Lower leg skin (tissue), 4 donors: ENCODE measurements at places on chromosomes 16 and 17.
A peak's percentile ranks its signal among the peaks of the same experiment; 100 is the strongest.

GRCh38 chr16:80585764-80586163, 45.0 kb downstream of the DYNLRB2 start:
- no peak for DNase-seq

GRCh38 chr17:28715217-28715616, 2.5 kb downstream of the RAB34 start:
- DNase-seq, result no peak

DNA sequence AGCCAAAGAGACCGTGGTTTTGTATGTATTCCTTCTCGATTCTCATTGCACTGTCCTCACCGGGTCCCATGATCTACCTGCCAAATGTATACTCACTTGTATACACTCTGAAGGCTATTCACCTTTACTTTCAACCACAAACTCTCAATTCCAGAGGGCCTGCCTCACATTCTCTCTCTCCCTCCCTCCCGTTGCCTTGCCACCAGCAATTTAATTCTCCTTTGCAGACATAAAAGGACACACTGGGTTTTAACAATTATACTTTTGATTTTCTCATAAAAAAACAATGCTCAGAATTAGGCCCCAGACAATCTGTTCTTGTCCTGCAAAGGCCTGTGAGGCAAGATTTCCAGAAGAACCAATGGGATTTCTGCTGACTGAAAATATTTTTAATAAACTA, 265.1 kb upstream of the PSMD7 start:
- no peak for DNase-seq

- no peak for DNase-seq
Measured at GRCh38 chr17:81519284-81520020, 6.9 kb upstream of the ACTG1 start.

DNA sequence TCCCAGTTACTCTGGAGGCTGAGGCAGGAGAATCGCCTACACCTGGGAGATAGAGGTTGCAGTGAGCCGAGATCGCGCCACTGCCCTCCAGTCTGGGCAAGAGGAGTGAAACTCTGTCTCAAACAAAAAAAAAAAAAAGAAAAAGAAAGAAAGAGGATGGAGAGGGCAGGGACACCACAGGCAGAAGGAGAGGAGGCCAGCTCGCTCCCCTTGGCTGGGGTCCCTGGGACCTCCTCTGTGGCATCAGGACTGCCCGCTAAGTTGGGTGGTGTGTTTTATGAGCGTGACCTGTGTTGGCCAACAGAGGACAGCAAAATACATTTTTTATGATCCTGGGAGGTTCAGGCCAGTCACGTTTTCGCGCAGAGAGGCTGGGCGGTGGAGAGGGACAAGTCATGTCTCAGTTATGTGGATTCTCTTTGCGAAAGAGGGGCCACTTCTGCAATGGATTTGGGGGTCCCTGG, 229.6 kb downstream of the MRTFB start:
- DNase-seq, result peak; percentile 81

- DNase-seq, result no peak
Measured at GRCh38 chr16:974611-975261, 4.0 kb upstream of the LMF1 start.

DNA sequence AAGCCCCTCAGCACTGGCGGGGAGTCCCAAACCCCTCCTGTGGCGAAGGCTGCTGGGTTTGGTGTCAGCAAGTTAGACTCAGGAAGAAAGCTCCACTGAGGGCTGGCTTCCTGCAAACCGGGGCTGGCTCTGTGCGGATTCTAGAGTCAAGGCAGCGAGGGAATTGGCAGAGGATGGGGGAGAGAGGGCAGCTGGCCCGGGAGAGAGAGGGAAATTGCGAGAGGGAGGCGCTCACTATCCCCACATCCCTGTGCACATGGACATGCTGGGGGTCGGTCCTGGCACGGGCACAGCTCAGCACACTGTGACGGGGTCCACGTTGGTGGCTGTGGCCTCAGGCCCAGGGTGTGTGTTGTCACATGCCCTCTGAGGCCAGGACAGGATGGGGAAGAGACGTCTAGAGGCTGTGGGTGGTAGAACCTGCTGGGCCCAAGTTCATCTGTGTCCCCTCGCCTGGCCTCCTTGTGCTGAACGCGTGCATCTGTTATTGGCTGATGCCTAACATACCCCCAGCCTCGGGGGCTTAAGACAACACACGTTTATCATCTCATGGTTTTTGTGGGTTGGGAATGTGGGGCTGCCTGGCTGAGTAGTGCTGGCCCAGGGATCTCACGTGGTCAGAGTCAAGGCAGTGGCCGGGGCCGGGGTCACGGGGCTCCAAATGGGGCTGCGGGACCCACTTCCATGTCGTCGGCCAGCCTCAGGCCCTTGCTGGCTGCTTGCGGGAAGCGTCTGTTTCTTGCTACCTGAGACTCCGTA, 16.7 kb upstream of the JPH3 start:
- no peak for DNase-seq

GRCh38 chr16:67396159-67397035, 3.1 kb upstream of the TPPP3 start:
- peak; percentile 85 for DNase-seq

GRCh38 chr17:37358098-37358829, 17.5 kb upstream of the C17orf78 start:
- peak; percentile 16 for DNase-seq

DNA sequence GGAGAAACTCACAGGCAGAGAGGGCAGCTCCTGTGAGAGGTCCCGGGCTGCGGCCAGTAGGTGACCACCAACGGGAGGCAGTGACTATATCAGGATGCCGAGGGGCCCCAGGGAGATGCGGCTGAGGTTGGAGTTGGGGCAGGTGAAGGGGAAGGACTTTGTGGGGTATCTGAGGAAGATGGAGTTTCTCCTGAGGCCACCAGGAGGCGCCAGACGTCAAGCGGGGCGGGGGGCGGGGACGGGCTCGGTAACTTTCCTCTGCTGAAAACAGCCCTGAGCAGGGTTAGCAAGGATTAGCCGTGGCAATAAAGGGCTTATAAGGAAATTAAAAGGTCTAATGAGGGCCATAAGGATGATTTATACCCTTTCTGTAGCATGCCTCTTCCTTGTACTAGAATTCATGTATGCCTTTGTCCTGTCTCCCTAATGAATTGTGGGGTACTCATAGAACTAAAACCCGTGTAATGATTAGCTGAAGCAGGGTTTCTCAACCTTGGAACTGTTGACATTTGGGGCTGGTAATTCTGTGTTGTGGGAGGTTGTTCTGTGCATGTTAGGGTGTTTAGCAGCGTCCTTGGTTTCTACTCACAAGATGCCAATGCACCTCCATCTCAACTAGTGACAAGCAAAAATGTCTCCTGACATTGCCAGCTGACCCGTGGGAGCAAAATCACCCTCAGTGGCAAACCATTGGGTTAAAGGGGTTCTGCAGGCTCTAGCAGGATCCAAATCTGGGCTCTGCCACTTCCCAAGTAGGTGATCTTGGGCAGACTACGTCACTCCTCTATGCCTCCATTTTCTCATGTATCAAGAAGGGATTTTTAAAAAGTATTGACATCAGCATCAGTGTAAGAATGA, 74.8 kb upstream of the GRIN2A start:
- DNase-seq, result no peak

DNA sequence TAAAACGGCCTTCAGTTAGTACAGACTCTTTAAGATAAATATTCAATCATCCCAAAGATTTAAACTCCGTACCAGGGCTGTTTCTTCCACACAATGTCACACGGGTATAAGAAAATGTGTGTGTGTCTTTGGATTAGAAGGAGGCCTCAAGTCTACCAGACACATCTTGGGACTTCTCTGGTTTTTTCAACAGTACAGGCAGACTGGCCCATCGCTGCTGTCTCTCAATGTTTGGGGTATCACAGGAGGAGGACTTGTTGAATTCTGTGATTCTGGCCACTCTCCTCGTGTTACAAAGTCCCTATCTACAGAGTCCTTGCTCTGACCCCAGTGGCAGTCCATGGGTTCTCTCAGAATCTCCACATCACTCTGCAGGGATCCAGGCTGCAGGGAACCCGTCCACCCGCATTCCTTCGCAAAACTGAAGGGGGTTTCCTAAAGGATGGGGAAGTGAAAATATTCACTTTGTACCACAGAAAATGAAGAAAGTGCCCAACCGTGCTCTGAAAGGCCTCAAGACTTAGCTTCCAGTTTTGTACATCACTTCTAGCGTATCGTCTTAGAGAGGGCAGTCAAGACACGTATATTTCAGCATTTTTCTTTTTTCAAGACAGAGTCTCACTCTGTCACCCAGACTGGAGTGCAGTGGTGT, 373.2 kb downstream of the NPIPA8 start:
- DNase-seq, result no peak

- no peak for DNase-seq
Measured at GRCh38 chr16:65828296-65828695, 538.2 kb upstream of the CDH5 start.

DNA sequence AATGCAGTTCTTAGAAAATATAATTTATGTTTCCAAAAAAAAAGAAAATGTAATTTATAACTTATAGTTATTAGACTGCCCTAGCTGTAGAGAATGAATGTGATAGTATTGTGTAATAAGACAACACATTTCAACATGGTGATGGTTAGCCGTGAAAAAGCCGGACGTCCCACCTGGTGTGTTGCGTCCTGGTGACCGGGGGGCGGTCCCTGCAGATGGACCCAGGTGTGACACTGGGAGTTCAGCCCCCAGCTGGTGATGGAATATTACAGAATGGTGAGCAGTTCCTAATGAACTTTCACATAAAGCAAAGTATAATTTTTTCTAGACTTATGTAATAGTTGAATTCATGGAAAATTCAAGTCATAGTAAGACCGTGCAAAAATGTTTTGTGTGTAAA, 132.8 kb downstream of the LAT start:
- DNase-seq, result no peak

GRCh38 chr16:1613728-1614455, 1.7 kb downstream of the CRAMP1 start:
- no peak for DNase-seq

GRCh38 chr17:36535669-36536081, 888 bp downstream of the PIGW start:
- no peak for DNase-seq

GRCh38 chr17:68383120-68383442, 74.2 kb downstream of the WIPI1 start:
- DNase-seq, result no peak

DNA sequence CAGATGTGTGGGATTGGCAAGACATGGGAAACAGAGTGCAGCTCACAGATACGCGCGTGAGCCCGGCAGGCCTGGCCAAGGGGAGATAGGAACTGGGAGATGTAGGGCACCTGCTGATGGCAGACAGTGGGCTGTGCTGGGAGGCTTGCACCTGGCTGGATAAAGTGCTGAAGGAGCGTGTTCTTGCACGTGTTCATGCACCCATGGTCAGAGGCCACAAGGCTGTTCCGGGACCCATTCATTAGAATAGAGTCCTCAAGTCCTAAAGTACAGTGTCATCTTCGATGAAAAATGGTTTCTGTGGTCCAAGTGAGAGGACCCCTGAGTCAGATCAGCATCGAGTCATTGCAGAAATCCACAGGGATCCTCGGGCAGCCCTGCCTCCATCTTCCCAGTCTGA, 236.4 kb downstream of the CCDC182 start:
- no peak for DNase-seq

DNA sequence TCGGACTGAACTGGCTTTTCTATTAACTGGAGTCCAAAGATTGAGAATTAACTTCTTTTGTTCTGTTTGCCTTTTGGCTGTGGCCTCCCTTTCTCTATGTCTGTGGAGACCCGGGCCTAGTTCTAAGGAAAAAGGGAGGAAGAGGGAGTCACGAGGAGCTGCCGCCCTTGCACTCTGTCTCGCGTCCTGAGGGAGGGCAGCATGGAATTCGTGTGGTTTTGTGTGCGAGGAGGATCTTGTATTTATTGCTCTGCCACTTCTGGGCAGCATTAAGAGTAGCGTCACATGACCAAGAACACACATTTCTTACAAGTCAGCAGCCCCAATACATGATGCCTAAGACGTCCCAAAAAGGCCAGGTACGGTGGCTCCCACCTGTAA, 23.6 kb downstream of the METTL22 start:
- DNase-seq, result no peak

- DNase-seq, result no peak
Measured at GRCh38 chr17:80222376-80223141, 2.3 kb downstream of the SLC26A11 start.

DNA sequence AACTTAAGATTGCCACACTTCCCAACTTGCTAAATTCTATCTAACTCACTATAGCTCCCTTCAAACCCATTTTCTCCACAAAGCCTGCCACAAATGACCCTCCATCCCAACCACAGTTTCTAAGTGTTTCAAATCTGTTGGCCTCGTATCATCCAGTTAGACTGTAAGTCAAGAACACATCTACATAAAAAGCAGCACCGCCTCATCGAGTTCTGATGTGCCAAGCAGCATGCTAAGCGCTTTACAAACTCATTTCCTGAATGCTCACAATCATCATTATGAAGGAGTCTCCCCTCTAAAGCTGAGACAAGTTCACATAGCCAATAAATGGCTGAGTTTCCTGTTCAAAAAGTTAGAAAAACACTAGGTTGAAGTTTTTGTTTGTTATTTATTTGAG, 9.2 kb upstream of the ANKFY1 start:
- DNase-seq, result no peak

- DNase-seq, result no peak
Measured at GRCh38 chr16:55647798-55648197, 8.0 kb upstream of the SLC6A2 start.

DNA sequence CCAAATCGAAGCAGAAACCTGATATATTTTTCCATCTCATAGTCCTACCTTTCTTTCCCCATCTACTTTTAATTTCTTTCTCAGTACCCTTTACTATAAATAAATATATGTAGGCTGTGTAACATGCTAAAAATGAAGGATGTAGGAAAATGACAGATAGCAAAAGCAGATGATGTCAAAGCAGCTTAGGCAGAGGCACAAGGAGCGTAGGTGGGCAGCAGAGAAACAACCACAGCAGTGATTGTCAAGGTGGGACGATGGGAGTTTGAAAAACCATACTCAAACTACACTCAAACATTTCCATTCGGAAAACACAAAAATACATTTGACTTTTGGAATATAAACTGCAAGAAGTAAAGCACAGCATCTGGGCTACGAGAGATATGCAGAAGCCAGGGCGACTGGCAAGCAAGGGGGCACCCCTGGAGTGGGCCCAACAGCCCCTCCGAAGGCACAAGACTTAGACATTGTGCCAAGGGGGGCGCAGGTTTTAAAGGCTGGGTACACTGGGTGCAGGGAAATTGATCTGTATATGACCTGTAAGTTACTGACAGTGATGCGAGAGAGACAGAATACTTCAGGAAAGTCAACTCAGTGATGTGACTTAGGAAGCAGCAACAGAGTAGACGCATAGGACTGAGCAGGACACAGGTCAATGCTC, 31.1 kb downstream of the SNN start:
- peak; percentile 68 for DNase-seq

DNA sequence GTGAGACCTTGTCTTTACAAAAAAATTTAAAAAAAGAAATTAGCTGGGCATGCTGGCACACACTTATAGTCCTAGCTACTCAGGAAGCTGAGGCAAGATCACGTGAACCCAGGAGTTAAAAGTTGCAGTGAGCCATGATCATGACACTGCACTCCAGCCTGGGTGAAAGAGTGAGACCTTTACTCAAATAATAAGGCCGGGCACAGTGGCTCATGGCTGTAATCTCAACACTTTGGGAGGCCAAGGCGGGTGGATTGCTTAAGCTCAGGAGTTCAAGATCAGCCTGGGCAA, 11.5 kb upstream of the RIPOR1 start:
- DNase-seq, result no peak

- DNase-seq, result no peak
Measured at GRCh38 chr16:81432937-81433557, 11.6 kb upstream of the CMIP start.

- DNase-seq, result peak; percentile 1
Measured at GRCh38 chr16:86244158-86244557, 266.2 kb upstream of the FOXF1 start.
